Stimulated activated CD4-positive, alpha-beta T cell treated with anti-CD3 and anti-CD28 coated beads, Interleukin-4, amount 100 ng/mL, for 1 hour (primary cell): ENCODE measurements at places on chromosomes 5 and 9.

DNA sequence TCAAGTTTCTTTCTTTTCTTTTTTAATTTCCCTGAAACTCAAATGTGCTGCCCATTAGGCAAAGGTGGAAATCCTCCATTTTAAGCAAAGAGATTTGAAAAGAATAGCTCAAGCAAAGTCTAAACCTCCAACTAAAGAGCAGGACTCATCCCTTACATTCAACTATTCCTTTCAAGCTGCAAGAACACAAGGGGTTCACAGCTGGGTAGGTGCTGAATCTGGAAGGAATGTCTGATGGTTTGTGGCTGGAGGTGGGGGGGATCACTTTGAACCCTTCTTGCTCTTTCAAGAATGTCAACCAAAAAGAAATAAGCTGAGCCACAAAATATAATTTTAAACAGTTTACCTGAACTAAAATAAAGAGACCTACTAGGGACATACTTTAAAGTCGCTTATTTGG, 375.7 kb upstream of the CDH10 start:
- DNase-seq = no peak

DNA sequence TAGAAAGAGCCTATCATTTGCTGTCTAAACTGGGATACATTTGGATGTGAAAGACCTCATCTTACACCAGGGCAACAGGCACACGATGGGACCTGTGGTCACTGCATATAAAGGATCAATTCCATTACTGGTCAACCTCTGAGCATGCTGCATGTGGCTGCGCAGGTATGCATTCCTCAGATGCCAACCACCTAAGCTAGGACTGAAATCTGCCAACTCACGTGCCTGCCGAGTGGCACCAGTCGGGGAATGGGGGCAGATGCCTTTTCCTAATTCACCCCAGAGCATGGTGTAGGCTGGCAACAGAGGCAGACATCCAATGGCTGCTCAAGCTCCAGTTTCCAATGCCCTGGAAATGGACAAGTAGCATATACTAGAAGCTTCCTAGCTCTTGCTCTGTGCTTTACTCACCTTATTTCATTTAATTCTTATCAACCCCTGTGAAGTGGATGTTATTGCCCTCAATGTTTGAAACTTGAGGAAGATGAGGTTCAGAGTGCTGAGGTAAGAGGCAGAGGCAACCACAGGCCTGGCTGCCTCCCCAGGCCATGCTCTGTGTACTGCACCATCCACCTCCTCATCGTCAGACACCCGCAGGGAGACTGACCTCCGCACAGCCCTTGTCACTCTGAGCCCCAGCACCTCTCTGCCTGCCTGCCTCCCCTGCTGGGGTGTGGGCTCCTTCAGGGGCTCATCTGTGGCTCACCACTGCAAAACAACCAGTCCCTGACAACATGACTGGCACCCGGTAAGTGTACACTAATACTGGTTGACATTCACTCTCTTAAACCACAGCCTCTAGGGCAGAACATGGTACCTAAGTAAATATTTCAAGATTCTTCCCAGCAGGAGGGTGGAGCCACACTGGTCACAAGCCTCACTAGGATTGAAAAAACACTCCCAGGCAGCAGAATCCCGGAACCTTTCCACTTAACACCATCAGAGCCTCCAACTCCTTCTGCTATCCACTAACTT, 228.5 kb downstream of the CRB2 start:
- DNase-seq = no peak

GRCh38 chr5:174444479-174445188, 279.7 kb upstream of the MSX2 start:
- no peak for DNase-seq

- DNase-seq = no peak
Measured at GRCh38 chr9:125774106-125774505, 26.9 kb downstream of the PBX3 start.

GRCh38 chr5:59380350-59380951, 513.1 kb downstream of the PDE4D start:
- no peak for DNase-seq

GRCh38 chr5:89179731-89180130, 296.7 kb upstream of the MEF2C start:
- DNase-seq = no peak

DNA sequence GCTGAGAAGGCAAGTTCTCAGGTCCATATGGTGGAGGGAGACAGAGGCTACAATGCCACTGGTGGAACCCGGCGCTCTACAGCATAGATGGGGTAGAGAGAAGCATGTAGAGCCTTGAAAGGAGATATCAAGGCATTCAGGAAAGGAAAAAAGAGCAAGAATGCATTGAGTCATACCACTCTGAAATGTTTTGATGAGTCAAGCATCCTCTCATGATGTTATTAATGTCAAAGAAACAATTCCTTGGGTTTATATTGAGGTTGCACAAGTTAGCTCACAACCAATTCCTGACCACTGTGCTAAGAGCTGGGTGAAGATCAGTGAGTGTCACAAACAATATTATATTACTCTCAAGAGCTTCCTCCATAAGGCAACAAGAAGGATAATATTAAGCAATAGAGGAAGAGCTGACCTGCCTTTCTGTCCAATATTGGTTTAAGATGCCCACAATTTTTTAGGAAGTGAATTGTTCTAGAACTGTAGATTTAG, 178.0 kb downstream of the RFK start:
- no peak for DNase-seq

DNA sequence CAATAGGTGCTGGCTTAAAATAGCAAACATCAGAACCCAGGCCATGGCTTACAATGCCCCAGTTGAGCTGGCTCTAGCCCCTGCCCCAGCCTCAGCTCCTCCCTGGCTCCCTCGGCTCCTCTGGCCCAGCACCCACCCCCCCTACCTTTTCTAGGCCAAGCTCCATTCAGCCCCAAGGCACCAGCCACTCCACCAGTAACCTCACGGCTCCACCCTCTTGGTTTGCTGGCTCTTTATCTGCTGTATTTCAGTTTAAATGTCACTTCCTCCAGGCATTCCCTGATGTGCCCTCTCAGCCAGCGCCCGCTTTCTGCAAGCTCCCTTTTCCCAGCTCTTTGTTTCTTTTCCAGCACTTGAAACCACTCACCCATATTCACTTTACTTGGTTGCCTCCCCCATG, 10.6 kb downstream of the C1QTNF2 start:
- DNase-seq = no peak

- no peak for DNase-seq
Measured at GRCh38 chr9:121927636-121928035, 165.5 kb downstream of the TTLL11 start.

DNA sequence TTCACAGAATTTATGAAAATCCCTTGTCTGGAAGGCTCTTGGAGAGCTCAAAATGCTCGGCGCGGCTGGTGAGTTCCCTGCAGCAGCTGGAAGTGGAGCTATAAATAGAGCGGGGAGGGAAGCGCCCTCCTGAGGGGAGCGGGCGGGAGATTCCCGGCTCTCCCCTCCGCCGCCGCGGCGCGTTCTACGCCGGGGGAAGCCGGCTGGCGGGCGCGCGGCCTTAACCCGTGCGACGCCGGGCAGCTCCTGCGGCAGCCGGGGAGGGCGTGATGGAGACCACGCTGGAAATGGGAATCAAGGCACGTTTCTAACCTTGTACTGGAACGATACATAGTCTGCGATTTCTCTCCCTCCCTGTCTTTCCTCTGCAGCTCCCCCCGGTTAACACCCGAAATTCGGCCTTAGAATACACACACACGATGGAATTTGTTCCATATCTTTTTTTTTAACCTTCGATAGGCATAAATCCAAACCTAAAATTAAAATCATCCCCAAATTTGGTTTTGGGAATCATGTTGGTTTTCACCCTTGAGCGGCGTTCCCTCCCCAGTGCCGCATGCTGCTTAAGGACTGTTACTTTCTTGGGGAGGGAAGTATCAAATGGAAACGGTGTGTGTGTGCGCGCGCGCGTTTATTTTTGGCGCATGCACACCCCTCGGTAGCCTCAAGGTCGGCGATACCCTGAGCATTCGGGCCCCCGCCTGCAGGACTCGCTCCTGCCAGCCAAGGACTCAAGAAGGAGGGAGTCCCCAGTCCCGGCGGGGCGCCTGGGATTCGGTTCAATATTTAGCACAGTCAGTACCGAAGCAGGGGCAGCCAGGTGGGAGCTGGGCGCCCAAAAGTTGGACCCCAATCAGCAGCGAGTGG, 306.3 kb upstream of the KCNN2 start:
- no peak for DNase-seq

GRCh38 chr5:128199104-128199503, 115.5 kb downstream of the SLC12A2 start:
- DNase-seq = no peak

DNA sequence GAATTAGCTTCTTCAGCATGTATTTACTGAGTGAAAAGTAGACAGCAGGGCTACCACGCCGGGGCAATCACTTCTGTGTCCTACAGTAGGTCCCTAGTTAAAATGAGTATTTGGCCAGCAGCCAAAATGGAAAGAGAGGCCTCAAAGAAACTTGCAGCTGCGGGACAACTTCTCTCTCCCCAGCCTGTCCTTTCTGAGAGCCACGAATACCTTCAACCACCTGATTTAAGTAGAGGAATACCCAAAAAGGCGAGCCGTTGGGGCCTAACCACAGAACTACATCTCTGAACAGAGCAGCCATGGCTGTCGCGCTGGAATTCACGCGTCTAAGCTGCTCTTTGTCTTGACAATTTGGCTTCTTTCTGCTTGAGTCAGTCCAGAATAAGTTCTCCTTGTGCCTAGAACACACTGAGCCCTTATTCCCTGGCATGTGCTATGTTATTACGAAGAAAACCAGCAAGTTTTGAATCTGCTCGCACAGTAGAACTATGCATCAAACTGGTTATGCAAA, 43.8 kb upstream of the GOLPH3 start:
- DNase-seq = no peak

DNA sequence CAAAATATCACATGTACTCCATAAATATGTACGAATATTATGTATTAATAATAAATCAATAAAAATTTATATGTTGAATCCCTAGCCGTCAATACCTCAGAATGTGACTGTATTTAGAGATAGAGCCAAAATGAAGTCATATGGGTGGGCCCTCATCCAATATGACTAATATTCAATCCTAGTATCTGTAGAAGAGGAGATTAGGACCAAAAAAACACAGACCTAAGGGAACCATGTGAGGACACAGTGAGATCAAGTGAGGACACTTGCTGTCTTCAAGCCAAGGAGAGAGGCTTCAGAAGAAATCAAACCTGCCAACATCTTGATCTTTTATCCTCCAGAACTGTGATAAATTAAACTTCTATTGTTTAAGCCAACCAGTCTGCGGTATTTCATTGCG, 3.7 kb upstream of the AMACR start:
- DNase-seq = no peak

DNA sequence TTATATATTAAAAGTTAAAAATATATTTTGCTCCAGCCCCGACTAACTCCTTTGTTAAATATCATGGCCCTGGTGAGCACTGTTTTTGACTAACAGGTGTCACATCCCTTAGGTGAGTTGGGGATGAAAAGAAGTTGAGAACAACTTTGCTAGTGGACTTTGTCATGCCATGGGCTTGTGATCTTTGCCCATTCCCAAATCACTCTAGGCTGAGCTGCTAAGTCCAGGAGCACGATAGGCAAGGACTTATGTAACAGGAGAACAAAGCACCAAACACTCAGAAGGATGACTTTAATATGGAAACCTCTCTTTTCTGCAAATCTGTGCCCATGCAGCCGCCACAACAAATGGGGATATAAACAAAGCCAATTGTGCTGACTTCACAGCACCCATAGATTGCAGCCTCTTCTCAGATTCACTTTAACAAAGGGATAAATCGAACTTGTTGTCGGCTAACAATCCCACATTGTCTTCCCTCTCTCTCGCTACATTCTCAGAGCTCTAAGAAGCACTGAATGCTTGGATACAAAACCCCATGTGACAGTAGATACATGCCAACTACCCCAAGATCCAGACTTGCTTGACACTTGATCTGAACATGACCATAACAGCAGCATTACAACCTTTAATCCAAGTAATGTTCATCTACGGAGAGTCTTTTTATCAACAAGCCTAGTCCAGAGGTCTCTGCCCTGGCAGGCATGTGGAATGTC, 86.8 kb upstream of the CD180 start:
- no peak for DNase-seq
